Fibroblast of the conjunctiva (primary cell): ENCODE measurements at places on chromosomes 11 and 22.

GRCh38 chr22:39220890-39221850, 23.6 kb downstream of the PDGFB start:
- no peak for DNase-seq

- no peak for DNase-seq
Measured at GRCh38 chr11:109862835-109863234, 230.4 kb upstream of the ZC3H12C start.

DNA sequence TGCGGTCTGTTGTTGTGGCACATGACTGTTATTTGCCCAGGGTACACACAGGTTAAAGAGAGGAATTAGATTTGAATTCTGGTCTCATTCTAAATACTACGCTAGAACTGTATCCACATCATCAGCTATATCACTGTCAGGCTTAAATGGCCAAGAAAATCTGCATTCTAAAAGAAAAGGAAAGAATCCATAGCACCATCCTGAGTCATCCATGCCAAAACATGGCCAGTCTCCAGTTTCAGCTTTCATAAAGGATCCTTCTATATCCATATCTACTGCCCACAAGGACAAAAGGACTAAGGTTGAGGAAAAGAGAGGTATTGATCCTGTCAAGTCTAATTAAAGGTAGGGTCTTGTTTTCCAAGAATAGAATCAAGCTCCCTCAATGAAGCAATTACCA, 73.6 kb upstream of the GDPD4 start:
- DNase-seq: no peak

GRCh38 chr11:118606157-118606843, 1.1 kb upstream of the PHLDB1 start:
- no peak for DNase-seq

DNA sequence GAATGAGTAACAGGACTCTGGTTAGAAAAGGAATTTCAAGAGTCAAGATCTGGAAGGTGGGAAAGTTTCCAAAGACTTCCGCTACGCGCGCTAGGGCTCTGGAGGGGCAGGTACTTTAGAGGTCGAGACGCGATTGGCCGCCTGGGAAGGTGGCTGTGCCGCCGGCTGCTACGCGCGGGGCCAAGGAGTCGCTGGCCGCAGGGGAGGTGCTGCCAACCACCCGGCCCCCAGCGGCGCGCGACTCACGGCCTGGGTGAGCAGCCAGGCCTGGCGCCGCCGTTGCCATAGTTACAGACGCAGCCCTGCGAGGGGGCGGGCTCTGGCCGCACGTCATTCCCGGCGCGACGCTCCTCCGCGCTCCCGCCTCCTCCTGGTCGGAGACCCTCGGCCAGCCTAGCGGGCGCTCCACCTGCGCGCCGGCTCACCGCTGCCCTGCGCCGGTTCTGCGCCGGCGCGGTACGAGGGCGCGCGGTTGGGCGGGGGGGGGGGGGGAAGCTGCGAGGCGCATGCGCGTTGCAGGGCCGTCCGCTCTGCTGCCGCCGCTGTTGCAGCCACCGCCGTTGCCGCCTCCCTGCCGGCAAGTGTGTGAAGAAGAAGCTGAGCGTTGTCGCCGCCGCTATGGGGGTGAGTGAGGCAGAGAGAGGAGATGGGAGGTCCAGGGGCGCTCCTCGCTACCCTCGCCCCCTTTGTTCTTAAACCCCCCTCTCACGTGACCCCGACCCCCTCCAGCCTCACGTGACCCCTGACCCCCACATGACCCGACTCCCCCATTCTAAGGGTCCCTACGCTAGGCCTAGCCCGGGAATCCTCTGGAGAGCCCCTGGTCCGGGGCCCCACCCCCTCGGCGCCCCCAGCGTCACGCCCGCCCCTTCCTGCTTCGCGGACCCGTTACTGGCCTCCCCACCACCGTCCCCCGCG, at the start of gene NAA40:
TSS of gene NAA40 (plus strand) at position 524 of the 918 bp plus-strand sequence. CDS start at position 619, 95 bp downstream.
- peak; percentile 89 for DNase-seq

DNA sequence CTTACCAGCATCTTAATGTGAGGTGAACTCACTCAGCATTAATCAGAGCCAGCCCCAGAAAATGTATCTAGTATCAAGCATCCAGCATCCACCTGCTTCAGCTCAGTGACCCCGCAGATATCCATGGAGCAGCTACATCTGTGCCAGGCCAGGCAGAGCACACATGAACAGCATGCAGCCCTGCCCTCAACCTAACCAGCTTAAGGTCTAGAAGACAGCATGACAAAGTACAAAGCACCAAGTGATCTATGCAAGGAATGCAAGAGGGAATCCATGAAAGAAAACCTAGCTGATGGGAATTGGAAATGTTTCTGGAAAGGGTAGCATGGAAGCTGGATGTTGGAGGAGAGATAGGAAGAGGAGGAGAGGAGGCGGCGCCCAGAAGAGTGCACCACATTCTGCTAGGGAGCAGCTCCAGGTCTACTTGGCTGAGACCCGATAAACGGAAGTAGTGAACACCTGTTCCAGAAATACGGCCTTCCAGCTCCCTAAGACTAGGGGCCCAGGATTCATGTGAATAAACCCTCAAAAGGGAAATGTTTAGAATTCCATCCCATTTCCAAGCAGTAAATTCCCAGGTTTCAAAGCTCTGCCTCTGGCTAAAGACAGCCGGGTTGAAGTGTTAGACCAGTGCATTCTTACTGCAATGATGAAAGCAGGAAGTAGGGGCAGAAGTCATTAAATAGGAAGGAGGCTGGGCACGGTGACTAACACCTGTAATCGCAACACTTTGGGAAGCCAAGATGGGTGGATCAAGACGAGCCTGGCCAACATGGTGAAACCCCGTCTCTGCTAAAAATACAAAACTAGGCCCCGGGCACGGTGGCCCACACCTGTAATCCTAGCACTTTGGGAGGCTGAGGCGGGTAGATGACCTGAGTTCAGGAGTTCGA, 23.5 kb upstream of the L3MBTL2 start:
- DNase-seq: no peak

GRCh38 chr11:86537541-86538222, 134.7 kb downstream of the ME3 start:
- DNase-seq: no peak

DNA sequence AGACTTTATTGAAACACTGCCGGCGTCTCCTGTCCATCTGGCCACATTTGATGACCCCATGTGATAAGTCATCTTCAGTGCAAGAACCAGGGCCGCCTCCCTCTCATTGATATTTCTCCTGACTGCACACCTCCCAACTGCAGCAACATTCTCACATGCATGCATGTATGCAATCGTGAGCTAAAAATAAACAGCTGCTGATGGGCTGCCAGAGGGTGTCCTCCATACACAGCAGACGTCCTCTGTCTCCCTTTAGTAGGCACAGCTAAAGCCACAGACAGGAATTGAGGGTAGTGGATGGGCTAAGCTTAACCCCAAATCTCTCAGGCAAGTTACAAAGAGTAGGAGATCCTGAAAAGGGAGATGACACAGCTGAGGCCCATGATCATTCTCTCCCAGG, 106.7 kb upstream of the HSD17B12 start:
- no peak for DNase-seq

DNA sequence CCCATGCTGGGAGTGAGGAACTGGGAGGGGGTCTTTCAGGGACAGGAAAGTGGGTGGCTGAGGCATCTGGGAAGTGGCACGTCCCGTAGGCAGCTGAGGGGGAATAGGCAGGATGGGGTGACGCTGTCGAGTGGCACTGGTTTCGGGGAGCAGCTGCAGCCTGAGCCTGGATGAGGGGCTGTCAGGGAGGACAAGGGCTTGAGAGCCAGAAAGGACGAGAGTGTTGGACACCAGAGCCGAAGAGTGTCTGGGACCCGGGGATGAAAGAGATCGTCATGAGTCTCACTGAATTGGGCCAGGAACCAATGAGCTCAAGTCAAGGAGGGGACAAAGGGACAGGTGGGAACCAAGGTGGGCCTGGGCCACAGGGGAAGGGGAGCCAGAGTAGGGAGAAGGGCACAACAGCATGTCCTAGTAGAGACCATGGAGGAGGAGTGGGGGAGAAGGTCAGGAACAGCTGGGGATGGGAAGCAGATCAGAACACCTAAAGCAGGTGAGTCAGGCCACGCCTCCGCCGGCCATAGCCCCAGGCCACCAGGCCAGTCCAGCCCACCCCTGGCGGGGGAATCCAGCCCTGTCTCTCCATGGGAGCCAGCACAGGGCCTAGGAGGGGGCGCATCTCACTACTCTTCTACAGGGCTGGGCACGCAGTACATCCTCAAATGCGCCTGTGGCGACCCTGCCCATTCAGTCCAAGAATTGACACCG, 4.2 kb downstream of the RAB3IL1 start:
- DNase-seq: no peak

DNA sequence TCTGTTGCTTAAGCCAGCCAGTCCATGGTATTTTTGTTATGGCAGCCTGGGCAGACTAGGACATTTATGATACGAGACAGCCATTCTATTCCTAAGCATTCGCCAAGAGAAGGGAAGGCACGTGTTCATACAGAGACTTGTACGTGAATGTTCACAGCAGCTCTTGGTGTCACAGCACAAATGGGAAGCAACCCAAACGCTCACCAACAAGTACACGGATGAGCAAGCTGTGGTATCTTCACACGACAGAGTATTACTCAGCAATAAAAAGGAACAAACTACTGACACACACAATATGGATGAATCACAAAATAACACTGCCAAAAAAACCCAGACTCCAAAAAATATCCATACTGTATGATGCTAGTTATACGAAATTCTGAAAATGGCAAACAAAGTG, 85.1 kb downstream of the PHF21B start:
- DNase-seq: no peak

DNA sequence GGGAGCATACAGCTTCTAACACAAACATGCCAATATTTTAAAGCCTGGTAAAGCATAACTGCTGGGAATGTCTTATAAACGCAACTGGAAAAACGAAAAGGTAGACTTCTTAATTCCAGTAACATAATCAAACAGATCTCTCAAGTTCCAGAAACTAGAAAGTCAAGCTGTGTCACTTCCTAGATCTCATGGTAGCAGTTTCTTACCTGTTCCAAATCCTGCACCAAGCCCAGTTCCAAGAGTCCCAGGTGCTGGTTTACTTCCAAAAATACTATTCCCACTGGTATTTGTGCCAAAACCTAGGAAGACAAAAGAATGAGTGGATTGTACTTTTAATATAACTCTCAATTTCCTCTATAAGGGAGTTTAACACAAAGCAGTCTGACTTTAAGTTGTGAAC, 44.2 kb downstream of the NUP98 start:
- no peak for DNase-seq

GRCh38 chr11:114142707-114143106, 83.2 kb downstream of the ZBTB16 start:
- no peak for DNase-seq

- DNase-seq: no peak
Measured at GRCh38 chr22:24584871-24585411, 7.9 kb downstream of the LRRC75B start.

DNA sequence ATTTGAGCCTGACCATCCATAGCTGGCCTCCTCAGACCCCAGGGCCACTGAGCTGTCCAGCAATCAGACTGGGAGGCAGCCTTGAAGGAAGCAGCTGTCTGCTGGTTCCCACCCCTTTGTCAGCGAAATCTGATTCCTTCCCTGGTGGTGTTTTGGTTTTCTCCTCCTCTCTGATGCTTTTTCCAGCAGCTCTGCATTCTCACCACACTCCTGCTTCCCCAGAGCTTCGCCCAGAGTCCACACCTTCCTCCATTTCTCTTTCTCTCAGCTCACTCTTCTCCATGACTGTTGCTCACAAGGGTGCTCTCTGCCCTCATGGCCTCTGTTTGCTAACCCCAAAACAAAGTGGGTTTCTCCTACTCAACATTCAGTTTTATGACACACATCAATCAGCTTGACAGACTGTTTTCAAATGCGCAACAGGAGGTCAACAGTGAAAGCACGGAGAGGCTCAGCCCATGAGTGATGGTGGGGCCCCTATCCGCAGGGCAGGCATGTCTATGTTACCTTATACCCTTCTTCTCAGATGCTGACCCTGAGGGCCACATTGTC, 130.6 kb upstream of the MTNR1B start:
- no peak for DNase-seq

- DNase-seq: no peak
Measured at GRCh38 chr11:29244355-29244754, 772.5 kb downstream of the KCNA4 start.

- no peak for DNase-seq
Measured at GRCh38 chr11:69530278-69531070, 49.0 kb downstream of the LINC01488 start.

DNA sequence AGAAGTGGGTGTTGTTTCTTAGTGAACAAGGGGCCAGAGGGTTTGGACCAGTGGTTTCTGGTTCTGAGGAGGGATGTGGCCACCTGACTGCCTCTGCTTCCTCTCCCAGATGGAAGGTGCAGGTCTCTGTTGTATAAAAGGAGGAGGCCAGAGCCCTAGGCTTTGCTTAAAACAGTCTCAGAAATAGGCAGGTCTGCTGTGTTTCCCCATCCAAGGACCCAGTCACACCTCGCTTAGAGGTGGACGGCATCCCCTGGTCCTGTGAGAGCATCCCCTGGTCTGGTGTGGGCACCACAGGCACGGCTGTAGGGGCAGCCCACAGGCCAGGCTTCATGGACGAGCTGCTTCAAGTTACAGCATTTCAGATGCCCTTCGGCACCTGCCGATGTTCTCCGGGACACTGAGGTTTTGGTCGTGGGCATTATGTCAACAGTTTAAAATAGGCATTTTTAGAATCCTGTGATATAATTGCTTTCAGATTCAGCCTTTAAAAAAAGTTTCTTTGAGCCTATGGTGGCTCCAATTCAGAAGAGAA, 45.7 kb upstream of the SHANK2 start:
- no peak for DNase-seq

DNA sequence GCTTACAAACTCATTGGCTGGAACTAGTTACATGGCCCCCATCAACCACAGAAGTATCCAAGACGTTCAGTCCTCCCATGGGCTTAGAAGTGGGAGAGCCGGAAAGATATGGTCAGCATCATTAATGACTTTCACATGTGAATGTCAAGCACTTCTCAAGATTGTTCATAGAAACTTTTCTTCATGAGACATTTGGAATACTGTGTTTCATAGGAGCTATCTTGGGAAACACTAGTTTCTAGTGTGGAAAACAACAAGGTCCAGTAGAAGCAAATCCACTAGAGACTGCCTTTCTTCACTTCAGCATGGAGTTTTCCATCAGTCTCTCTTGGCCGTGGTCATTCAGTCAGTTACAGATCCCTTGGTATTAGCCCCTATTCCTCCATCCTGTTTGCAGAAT, 160.9 kb downstream of the C11orf91 start:
- no peak for DNase-seq

DNA sequence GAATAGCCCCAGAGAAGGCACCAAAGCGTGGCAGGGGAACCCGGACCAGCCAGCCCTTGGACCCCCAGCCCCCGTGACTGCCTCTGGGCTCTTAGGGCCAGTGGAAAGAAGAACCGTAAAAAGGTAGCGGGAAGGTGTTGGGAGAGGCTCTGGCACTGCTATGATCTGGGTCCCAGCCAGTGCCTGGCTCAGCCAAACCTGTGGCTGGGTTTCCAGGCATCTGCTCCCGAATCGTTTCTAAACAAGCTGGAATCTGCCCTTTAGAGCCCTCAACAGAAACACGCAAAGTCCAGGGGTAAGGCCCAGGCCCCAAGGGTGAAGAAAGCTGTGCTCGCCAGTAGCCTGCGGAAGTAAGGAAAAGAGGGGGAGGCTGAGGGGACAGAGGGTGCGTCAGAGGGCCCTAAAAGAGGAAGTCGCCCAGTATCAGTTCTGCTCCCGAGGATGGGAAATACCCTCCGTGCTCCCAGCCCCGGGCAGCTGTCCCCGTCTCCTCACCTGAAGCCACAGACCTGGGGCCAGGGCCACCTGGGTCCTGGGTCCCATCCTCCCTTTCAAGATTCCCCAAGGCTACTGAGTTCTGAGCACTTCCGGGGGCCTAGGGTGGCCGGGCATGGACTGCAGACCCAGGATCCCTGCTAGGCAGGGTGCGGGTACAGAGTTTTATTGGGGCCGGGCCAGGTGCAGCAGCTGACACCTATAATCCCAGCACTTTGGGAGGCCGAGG, 24.7 kb downstream of the IL10RA start:
- no peak for DNase-seq

GRCh38 chr22:38923463-38924346, 33.7 kb upstream of the APOBEC3A start:
- DNase-seq: peak; percentile 80
